ENCODE measurements at places on chromosomes 16 and 17.

DNA sequence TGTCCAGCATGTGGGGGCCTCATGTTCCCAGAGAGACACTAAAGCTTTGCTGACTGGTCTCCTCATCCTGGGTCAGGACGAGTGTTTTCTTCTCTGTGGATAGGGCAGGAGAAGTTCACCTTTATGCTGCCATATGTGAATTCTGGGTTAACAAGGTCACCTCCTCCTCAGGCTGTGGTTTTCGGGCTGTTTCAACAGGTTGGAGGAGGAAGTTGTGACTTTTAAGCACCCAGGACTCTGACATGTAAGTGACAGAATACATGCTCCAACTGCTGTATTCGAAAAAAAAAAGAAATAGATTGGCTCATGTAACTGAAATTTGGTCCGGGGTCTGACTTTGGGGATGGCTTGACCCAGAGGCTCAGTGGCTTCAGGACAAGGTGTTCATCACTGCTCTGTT, 54.2 kb downstream of the SNX20 start:
- no peak for DNase-seq
- H3K4me1 ChIP-seq = no peaks in the 10 kb centered on the region
- no peak overlapping the region for H3K27ac ChIP-seq
- H3K27me3 ChIP-seq = no peaks in the 10 kb centered on the region

DNA sequence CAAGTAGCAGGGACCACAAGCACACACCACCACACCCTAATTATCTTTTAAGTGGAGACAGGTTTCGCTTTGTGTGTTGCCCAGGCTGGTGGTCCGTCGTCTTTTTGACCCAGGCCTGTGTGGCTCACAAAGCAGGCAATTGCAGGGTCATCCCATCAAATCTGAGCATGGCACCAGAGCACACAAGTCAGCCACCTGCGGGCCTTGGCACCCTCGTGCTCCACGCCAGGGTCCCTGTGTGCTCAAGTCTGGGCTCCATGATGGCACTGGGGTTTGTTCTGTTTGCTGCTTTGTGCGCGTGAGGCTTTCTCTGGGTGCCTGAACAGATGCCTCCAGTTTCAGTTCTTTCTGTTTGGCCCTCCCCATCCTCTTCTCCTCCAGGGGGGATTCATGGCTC, 2.4 kb upstream of the CAPN15 start:
- H3K36me3 ChIP-seq = peaks cover 6% of the 10 kb centered on the region
- H3K4me3 ChIP-seq = no peak overlapping the region
- H3K4me1 ChIP-seq = peaks cover 50% of the 10 kb centered on the region
- H3K27ac ChIP-seq = no peak overlapping the region
- H3K27me3 ChIP-seq = no peaks in the 10 kb centered on the region
- DNase-seq = no peak

DNA sequence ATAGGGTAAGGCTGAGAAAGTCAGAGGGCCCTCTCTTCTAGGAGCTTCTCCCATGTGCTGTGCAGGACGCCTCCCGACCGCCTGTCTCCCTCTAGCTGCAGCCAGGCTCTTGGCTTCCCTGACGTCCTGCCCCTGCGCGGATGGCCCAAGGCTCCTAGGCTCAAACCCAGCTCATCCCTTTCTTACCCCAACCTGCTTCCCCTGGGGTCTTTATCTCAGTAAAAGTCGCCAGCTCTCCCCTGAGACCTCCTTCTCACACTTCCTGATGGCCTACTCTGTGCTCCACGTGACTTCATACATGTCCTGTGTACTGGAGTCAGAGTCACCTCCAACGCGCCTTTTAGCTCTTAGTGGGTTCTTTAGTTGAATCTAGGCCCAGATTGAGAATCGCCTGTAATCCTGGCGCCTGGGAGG, 1.1 kb upstream of the ZNF747 start:
- H3K27ac ChIP-seq = peak overlapping the region; percentile 97
- DNase-seq = peak; percentile 84
- no peaks in the 10 kb centered on the region for H3K36me3 ChIP-seq
- H3K27me3 ChIP-seq = no peaks in the 10 kb centered on the region
- peaks cover 44% of the 10 kb centered on the region for H3K4me1 ChIP-seq

- no peaks in the 10 kb centered on the region for H3K27me3 ChIP-seq
- peak; percentile 60 for DNase-seq
- H3K27ac ChIP-seq = peak overlapping the region; percentile 92
Observed at GRCh38 chr16:31141489-31142108, 6.1 kb upstream of the PRSS8 start.

DNA sequence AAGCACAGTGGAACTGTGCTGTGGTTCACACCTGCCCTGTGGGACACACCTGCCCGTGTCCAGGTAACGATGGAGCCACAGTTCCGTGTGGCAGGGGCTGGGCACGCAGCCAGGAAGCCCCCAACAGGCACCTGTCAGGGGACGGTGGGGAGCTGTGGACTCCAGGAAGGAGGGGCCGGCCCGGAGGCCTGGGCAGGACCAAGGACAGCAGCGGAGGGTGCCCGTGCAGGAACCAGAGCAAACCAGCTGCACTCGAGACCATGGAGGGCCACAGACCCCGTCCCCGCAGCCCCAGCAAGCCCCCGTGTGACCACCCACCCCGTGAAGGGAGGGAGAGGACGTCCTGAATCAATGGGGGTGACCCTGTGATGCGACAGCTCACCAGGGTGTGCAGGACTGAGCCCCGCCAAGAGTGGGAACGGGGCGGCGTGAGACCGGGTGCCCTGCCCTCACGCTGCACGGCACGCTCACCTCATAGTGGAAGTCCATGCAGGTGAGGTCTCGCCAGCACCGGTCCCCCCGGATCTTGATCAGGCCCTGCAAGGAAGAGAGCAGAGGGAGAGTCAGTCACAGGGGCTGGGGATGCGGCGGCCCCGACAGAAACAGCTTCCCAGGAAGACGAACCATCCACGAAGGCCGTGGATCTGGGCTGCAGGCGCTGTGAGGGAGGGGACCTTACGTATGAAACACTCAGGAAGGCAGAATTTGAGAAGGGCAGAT, 78.1 kb downstream of the LMF1 start:
- peaks cover 9% of the 10 kb centered on the region for H3K4me1 ChIP-seq
- no peaks in the 10 kb centered on the region for H3K27me3 ChIP-seq
- no peaks in the 10 kb centered on the region for H3K36me3 ChIP-seq
- no peak overlapping the region for H3K4me3 ChIP-seq
- H3K27ac ChIP-seq = no peak overlapping the region

DNA sequence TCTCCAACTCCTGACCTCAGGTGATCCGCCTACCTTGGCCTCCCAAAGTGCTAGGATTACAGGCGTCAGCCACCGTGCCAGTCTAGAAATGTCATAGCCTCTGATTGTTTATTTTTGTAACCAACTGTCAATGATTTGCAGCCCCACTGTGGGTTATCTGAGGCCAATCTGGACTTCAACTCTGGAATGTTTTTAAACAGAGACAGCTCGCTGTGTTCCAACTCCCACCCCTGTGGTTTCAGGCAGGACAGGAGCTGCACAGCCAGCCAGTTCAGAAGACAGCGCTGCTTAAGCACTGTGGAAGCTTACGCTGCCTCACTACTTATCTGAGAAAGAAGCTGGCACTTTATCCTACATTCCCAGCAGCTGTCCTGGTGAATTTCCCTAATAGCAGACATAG, 19.5 kb downstream of the MRM3 start:
- H3K27me3 ChIP-seq = no peaks in the 10 kb centered on the region
- H3K36me3 ChIP-seq = no peaks in the 10 kb centered on the region
- DNase-seq = no peak
- peaks cover 38% of the 10 kb centered on the region for H3K4me1 ChIP-seq
- H3K27ac ChIP-seq = peak overlapping the region; percentile 80

- H3K27ac ChIP-seq = no peak overlapping the region
- no peaks in the 10 kb centered on the region for H3K36me3 ChIP-seq
- no peak overlapping the region for H3K4me3 ChIP-seq
- no peak for DNase-seq
- no peaks in the 10 kb centered on the region for H3K27me3 ChIP-seq
- no peaks in the 10 kb centered on the region for H3K4me1 ChIP-seq
Observed at GRCh38 chr16:79195938-79196337, 404.6 kb downstream of the MAF start.

- H3K36me3 ChIP-seq = no peaks in the 10 kb centered on the region
- H3K27ac ChIP-seq = no peak overlapping the region
- H3K27me3 ChIP-seq = no peaks in the 10 kb centered on the region
- no peaks in the 10 kb centered on the region for H3K4me1 ChIP-seq
- no peak overlapping the region for H3K4me3 ChIP-seq
Observed at GRCh38 chr17:72943826-72944689, 148.4 kb downstream of the SLC39A11 start.

GRCh38 chr16:71721066-71721740, 3.3 kb downstream of the PHLPP2 start:
- H3K4me1 ChIP-seq = peaks cover 6% of the 10 kb centered on the region
- H3K36me3 ChIP-seq = no peaks in the 10 kb centered on the region
- H3K4me3 ChIP-seq = no peak overlapping the region
- DNase-seq = no peak

- no peaks in the 10 kb centered on the region for H3K27me3 ChIP-seq
- no peaks in the 10 kb centered on the region for H3K36me3 ChIP-seq
- H3K27ac ChIP-seq = no peak overlapping the region
- H3K4me1 ChIP-seq = no peaks in the 10 kb centered on the region
- no peak overlapping the region for H3K4me3 ChIP-seq
Observed at GRCh38 chr16:82187829-82188228, 17.8 kb upstream of the MPHOSPH6 start.

DNA sequence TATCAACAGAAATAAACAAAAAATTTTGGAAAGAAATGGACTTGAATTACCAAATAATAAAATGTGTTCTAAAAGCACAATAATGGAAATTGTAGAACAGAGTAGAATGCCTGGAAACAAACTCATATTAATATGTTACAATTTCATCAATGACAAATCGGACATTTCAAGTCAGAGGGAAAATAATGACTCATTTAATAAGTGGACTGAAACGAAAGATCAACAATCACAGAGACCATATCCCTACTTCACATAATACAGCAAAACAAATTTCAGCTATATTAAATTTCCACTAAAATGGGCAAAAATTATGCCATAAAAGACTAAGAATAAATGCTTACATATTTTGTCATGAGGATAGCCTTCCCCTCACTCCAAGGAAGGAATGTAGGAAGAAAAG, 25.7 kb downstream of the CDYL2 start:
- no peak overlapping the region for H3K4me3 ChIP-seq
- DNase-seq = no peak
- H3K27me3 ChIP-seq = no peaks in the 10 kb centered on the region
- no peaks in the 10 kb centered on the region for H3K4me1 ChIP-seq
- no peak overlapping the region for H3K27ac ChIP-seq

DNA sequence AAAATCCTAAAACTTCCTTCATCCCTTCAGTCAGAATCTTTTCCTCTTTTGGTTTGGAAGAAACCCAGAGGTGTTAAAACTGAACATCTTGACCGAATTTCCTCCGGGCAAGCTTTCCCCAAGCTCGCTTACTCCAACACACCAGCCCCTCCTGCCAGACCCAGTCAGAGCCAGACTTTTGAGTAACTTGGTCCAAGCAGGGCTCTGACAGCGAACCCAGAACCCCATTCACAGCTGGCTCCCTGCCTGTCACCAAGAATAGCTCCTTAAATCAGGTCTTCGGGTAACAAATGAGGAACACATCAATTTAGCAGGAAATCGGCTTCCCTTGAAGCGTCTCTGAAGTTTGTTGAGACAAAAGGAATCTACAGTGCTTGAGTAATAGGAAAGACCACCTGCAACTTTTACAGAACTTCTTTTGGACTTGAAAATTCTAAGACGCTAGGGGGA, 27.3 kb downstream of the GAS7 start:
- no peaks in the 10 kb centered on the region for H3K27me3 ChIP-seq
- H3K36me3 ChIP-seq = no peaks in the 10 kb centered on the region
- no peaks in the 10 kb centered on the region for H3K4me1 ChIP-seq
- H3K4me3 ChIP-seq = no peak overlapping the region
- DNase-seq = no peak
- H3K27ac ChIP-seq = no peak overlapping the region

- DNase-seq = no peak
- H3K27ac ChIP-seq = no peak overlapping the region
- H3K4me1 ChIP-seq = no peaks in the 10 kb centered on the region
- no peaks in the 10 kb centered on the region for H3K27me3 ChIP-seq
Observed at GRCh38 chr16:77085981-77086380, 105.0 kb upstream of the MON1B start.

GRCh38 chr16:49811644-49812334, 44.1 kb downstream of the ZNF423 start:
- H3K27me3 ChIP-seq = no peaks in the 10 kb centered on the region
- DNase-seq = peak; percentile 52
- H3K4me1 ChIP-seq = peaks cover 12% of the 10 kb centered on the region
- H3K36me3 ChIP-seq = no peaks in the 10 kb centered on the region

DNA sequence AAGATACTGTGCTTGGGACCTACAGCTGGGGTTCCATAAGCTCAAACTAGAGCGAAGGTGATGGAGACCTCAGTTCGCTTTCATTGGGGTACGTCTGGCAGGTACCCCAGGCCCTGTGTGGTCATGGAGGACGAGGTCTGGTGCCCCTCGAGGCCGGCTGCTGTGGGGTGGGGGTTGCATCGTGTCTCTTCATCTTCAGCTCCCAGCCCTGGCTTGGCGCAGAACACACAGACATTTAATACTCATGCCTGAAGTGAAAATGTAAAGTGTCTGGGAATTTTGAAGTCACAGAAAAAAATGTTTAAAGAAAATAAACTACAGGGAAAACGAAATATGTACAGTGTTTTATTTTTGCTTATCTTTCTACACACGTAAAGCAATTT, 80.5 kb downstream of the TBC1D16 start:
- H3K4me1 ChIP-seq = peaks cover 41% of the 10 kb centered on the region
- DNase-seq = no peak
- no peaks in the 10 kb centered on the region for H3K27me3 ChIP-seq
- H3K27ac ChIP-seq = no peak overlapping the region
- no peaks in the 10 kb centered on the region for H3K36me3 ChIP-seq

- H3K4me1 ChIP-seq = no peaks in the 10 kb centered on the region
- DNase-seq = no peak
- no peaks in the 10 kb centered on the region for H3K36me3 ChIP-seq
- no peak overlapping the region for H3K27ac ChIP-seq
Observed at GRCh38 chr17:65413390-65413789, 148.1 kb downstream of the AXIN2 start.
